ENCODE measurements at places on chromosomes 6 and 20.

DNA sequence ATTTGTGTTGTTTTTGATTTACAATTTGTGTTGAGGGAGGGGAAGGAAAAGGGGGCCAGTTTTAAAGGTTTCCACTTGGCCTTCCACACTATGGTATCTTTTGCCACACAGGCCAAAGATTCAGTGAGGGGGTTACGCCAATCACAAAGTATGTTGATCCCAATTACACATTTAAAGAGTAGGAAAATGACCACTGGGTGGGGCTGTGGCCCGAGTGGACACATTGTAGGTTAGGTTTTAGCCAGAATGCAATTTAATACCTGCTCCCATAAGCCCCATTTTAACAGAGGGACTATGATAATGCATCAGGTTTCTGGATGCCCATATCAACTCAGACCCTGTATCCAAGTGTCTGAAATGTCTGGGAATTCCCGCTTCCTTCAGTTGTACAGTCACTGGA, 15.6 kb downstream of the VGLL2 start:
- no peak for DNase-seq

- no peak for DNase-seq
These were observed 25.0 kb upstream of the C6orf62 start for GRCh38 chr6:24743944-24744335.

DNA sequence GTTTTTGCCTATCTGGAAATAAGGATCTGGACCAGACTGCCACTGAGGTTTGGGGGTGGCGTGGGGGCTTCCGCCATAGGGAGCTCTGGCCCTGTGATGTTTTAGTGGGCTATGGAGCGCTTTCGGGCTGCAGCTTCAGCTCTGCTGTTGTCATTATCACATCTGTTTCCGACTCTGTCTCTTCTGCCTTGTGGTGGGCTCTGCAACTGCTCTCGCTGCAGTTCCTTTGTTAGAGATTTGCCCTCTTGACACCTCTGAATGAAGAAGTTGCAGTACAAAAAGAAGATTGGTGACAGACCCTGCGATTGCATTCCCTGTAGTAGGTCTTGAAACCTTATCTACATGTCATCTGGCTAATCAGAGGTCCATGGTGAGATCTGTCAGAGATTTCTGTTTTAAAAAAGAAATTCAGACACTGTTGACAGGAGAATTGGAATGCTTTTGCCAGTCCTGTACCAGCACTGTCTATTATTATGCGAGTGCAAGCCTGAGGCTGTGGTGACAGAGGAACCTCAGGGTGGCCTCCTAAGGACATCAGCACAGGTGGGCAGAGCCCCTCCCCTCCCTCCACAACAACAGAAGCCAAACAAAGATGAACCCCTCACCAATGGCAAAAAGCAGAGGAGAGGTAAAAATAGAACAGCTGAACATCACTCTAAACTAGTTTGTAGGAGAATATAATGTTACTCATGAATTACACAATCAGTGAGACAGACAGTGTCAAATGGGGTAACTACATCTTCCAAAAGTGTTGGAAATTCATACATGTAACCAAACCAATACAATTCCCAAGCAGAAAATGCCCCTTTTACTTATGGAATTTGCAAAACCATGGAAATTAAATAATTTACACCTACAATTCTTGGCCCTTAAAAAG, 63.5 kb upstream of the DEFB112 start:
- no peak for DNase-seq

GRCh38 chr6:5337573-5337972, 76.3 kb downstream of the FARS2 start:
- DNase-seq, result no peak

DNA sequence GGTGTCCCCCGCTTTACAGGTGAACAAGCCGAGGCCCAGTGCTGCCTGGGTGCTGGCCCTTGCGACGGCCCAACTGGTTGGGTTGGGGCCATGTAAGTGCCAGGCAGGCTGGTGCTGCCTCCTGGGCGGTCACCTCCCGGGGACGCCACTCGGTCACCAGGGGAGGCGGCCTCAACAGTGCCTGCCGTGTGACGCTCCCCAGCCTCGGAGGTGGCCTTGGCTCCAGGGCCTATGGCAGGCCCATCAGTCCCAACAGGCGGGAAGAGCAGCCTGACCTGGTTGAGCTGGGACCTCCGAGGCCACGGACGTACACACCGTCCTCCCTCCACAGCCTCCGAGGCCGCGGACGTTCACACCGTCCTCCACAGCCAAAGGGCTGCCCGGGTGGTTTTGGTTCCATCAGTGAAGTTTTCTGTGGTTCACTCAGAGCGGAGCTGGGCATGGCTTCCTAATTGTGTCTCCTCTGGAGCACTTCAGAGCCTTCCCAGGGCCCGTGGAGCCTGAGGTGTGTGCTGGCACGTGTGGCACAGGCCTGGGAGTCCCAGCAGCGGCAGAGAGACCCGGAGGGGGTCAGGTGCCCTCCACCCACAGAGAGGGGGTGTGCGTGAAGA, 19.3 kb upstream of the SLCO4A1 start:
- DNase-seq, result no peak

GRCh38 chr6:57220083-57220703, 1.9 kb downstream of the RAB23 start:
- DNase-seq, result no peak

DNA sequence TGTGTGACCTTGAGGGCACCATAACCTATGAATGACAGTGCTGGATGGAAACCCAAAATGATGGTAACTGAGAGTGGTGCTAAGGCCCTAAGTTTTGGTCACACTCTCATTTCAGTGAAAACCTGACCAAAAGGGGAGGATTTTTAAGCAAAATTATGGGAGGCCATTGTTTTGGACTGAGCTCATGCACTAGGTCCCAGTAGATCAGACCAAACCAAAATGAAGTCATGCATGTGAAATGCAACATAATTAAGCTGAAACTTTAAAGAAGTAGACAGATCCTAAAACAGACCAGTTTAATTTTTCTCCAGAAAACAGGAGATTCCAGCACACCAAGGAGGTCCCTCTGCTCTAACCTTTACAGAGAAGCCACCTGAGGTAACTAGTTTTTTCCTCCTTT, 24.0 kb upstream of the THBS2 start:
- no peak for DNase-seq

DNA sequence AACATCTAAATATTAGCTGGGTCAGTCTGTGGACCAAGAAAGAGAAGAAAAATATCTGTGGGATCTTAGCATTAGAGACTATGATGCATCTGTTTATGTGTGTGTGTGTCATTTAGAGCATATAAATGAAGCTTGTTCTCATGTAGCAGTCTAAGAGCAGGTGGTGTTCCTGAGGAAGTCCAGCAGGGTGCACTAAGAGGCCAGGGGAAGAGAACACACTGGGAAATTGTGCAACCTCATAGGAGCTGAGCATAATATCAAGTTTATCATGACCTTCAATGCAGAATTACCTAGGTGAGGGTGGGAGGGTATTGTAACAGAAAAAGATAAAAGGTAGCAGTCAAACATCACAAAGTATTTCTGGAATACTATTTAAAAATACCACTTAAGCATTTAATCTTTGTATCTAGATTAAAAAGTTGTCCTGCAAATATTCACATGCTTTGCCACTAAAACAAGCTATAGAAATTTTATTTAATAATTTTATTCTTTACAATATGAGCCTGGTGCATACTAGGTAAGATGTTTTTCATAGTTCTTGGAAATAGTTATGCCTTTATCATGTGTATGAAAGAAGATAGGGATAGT, 80.5 kb downstream of the SMPDL3A start:
- no peak for DNase-seq

- no peak for DNase-seq
These were observed 98.9 kb downstream of the ATG5 start for GRCh38 chr6:106226676-106227075.

DNA sequence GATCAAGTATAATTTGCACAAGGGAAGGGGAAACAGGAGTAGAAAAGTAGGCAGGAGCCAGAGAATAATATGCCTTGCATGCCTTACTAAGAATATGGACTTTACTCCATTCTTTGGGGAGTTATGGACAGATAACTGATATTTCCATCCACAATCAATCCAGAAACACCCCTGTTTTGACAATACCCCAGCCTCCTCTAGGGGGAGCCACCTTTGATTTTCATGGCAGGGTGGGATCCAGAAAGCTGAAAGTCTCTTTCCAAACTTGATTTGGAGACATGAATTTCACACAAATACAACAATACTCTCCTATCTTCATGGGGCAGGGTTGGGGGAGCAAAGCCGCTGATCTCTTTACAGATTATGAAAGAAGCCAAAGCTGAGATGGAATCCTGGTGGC, 404.1 kb downstream of the FOXA2 start:
- no peak for DNase-seq

GRCh38 chr6:157120534-157121232, 202.6 kb downstream of the TMEM242 start:
- no peak for DNase-seq

DNA sequence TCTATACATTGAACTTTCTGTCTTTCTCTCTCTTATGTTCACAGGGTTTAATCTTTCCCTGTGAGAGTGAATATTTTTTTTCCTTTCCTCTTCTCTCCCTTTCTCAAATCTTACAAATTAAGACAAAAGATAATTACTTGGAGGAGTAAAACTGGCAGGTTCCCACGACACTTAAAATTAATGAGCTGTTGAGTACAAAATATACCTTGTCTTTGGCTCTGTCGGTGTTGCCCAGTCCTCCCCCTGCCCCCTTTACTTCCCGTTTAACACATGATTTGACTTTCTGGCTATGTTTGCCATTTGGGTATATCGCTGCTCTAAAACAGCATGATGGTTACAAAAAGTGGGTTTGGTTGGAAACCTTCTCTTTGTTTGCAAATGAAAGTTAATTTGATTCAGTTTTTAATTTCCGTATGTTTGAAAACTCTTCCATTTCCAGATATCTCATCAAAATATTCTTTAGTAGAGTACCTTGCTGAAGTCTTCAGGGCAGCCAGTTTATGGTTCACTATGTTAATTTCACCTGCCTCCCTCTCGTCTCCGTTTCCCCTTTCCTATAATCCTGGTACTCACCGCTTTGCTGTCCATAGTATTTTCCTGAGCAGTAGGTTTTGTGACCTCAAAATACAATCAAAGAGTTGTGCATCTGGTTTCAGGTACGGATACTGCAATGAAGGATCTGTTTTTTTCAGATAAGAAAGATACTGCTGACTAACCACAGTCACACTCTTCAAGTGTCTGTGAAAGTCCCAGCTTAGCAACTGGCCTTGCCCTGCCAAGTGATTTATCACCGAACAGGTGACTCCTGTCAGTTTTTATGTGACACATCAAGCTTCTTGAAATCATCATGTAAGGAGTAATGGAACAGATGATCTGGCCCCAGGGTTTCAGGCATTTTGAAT, 181.2 kb downstream of the DTNBP1 start:
- no peak for DNase-seq

GRCh38 chr6:7175462-7175861, 67.7 kb downstream of the RREB1 start:
- DNase-seq, result no peak

GRCh38 chr20:10994991-10995700, 321.3 kb upstream of the JAG1 start:
- DNase-seq, result no peak

- DNase-seq, result no peak
These were observed 456.0 kb upstream of the PTCHD4 start for GRCh38 chr6:48567016-48567415.

- no peak for DNase-seq
These were observed 36.8 kb downstream of the VEGFA start for GRCh38 chr6:43806758-43807227.

GRCh38 chr6:2503816-2504494, 246.8 kb downstream of the MYLK4 start:
- no peak for DNase-seq

DNA sequence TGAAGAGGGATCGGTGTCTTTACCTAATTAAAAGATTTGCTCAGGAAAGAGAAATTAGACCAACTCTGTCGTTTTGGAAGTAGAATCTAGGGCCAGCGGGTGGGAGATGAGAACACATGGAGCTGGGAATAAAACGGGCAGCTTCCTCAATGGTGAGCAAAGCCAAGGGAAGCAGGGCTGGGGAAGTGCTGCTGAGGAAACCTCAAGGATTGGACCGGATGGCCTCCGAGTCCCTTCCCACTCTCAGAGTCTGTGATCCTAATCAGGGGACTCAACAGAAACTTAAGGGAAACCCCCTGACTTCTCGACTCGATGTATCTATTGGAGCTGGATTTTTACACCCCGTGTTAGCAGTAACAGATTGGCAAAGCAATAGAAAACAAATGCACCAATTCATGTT, 10.8 kb downstream of the GCNT2 start:
- no peak for DNase-seq

GRCh38 chr6:133431031-133431430, 189.9 kb downstream of the EYA4 start:
- DNase-seq, result no peak
